ENCODE measurements at places on chromosomes 4 and X.
A peak's percentile ranks its signal among the peaks of the same experiment; 100 is the strongest.

- DNase-seq = no peak
Measured at GRCh38 chrX:106050054-106050453, 11.5 kb upstream of the SERPINA7 start.

- no peak for DNase-seq
Measured at GRCh38 chrX:12118134-12118533, 20.1 kb upstream of the FRMPD4 start.

DNA sequence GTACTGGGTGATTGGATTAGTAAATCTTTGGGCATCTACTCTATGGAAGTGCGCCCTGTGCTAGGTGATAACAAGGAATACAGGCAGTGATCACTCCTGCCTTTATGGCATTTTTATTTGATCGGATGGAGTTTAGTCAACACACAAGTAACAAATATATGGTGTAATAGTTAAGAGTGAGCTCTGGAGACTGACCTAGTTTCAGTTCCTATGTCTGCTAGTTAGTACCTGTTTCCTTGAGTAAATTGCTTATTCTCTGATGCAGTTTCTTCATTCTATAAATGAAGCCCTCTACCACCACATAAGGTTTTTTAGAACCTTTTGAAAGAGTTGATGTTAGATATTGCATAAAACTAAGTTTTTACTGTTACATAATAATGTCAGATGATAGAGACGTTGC lies 134.6 kb downstream of the KDM6A start:
- DNase-seq = no peak

DNA sequence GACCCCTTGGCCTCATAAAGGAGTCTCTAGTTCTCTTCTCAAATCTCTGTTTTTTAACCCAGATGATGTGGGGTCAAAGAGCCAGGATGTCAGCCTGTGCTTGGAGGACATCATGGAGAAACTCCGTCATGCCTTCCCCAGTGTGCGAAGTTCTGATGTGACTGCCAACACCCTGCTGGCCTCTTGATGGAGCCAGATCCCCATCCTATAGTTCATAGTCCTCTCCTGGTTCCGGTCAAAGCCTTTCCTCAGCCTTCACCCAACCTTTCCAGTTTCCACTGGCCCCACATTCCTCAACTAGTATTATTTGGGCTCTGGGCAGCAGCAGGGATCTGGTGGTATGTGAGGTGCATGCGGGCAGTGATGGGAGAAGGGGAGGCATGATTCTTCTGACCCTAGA lies 30.7 kb downstream of the TAF7L start:
- no peak for DNase-seq

GRCh38 chr4:21790438-21791029 lies 158.0 kb downstream of the KCNIP4 start:
- no peak for DNase-seq

DNA sequence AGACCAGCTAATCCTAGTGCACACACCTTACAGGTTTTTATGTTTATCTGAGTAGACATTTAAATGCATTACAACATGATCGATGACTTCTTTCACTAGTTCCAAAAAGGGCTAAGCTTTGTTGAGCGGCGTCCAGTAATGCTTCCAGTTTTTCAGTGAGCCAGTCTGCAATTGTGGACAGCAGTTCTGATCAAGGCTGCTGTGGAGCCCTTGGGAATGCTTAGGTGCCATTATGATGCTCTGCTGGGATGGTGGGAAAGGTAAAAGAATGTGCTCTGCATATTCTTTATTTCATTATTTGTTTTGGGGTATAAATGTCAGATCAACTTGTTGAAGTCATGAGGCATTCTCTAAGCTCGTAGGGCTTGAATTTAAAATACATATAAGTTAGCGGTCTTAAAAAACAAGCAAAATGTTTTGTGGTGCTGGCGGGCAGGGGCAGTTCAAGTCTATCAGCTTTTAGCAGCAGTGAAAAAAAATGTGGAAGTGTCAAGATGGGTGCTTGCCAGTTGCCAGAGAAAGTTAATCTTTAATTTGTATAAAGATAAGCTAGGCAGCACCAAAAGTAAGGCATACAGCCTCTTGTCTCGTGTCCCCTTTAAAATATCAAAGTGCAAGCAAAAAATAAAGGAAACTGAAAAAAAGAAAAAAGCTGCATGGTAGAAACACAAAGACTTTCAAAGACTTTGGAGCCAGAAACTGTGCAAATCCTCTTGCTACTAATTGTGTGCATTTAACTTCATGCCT lies 5.8 kb downstream of the MID1IP1 start:
- no peak for DNase-seq

DNA sequence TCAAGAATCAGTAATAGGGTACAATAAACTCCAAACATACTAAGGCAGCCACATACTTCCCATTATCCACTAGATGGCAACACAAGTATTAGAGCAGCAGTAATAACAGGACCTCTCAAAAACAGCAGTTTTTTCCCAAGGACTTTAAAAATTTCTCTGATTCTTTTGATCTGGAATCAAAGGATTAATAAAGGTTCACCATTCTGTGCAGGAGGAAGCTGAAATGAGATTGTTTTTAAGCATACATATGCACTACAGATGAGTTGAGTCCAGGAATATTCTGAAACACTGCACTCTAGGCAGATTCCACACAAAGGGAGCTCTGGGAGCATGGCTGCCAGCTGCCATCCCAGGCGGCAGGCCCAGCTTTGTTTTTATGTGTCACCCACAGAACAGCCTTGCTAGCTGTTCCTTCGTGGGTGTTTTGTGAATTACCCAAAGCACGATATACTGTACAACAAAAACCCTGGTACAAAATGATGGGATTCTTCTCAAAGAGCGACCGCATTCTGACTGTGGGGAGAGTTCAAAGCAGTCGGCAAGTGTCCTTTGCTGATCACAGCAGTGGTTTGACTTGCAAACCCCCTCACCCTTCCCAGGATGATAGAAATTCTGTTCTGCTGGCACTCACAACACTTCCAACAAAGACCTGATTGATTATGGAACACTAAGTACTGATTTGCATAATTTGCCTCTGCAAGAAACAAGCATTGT lies 61.0 kb downstream of the STX18 start:
- DNase-seq = no peak

GRCh38 chr4:83083925-83084475 lies 30.5 kb downstream of the PLAC8 start:
- DNase-seq = peak; percentile 80

DNA sequence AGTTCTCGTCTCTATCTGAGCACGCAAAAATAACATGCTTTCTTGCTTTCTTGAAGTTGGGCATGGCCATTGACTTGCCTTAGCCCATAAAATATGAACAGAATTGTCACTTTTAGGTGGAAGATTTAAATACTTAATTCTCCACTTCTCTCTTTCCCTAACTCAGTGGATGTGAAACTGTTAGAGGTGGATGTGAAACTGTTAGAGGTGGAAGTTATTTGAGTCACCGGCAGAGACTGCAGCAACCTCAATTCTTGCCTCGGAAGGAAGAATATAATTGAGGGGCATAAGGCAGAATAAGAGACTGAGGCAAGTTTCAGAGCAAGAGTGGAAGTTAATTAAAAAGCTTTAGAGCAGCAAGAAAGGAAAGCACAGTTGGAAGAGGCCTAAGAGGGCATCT lies 2.8 kb upstream of the PARM1 start:
- DNase-seq = no peak

GRCh38 chrX:6120329-6120728 lies 108.3 kb downstream of the NLGN4X start:
- no peak for DNase-seq

DNA sequence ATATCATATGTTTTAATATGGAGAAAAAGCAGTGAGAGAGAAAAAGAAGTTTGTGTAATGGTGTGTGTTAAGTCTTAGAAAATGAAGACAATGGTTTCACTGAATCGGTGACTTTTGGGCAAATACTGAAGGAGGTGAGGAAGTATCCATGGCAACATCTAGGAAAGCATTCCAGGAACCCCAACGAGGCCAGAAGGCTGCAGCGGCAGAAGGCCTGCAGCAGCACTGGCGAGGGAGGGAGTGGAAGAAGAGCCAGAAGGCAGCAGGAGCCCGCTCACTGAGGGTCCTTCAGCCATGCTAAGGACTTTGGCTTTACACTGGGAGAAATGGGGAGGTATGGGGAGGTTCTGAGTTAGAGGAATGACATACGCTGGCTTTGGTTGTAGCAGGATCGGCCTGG lies 26.8 kb downstream of the COQ2 start:
- no peak for DNase-seq

- DNase-seq = no peak
Measured at GRCh38 chr4:7571001-7571400, 136.3 kb upstream of the PSAPL1 start.
